Right renal pelvis (tissue), 4 donors: ENCODE measurements at places on chromosomes 12 and 14. TPM values are rescaled to one million over a fixed set of nuclear protein-coding genes. Genes with fewer than 3 reads are reported as not detected.

DNA sequence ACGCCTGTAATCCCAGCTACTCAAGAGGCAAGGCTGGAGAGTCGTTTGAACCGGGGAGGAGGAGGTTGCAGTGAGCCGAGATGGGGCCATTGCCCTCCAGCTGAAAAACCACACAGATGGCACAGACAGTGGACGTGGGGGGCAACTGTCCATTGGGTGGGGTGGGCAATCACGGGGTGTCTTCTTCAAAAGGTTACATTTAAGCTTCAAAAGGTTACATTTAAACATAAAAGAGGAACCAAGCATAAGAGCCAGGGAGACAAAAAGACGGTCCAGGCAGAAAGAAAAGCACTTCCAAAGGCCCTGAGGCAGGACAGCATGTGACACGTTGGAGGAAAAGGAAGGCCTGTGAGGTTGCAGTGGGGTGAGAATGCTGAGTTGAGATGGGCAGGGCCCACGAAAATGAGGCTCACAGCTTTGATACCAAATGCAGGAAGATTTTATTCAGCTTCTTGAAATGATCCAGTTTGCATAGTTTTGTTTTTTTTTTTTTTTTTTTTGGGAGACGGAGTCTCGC, 10.7 kb downstream of the SCARB1 start:
- DNase-seq, result no peak

GRCh38 chr12:6104027-6104426, 20.4 kb downstream of the VWF start:
- DNase-seq, result no peak

DNA sequence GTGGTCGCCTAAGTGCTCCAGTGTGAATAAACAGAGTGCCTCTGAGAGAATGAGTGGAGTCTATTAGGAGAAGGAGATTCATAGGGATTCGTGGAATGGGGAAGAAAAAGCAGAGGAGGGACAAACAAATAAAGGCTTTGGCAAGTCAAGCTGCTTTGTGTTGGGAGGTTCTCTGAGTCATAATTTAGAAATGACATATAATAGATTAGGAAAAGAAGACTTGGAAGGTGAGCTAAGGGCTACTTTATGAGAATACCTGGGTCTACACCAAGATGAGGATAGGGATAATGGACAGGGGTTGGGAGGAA, 6.4 kb upstream of the NTN4 start:
- DNase-seq, result no peak

DNA sequence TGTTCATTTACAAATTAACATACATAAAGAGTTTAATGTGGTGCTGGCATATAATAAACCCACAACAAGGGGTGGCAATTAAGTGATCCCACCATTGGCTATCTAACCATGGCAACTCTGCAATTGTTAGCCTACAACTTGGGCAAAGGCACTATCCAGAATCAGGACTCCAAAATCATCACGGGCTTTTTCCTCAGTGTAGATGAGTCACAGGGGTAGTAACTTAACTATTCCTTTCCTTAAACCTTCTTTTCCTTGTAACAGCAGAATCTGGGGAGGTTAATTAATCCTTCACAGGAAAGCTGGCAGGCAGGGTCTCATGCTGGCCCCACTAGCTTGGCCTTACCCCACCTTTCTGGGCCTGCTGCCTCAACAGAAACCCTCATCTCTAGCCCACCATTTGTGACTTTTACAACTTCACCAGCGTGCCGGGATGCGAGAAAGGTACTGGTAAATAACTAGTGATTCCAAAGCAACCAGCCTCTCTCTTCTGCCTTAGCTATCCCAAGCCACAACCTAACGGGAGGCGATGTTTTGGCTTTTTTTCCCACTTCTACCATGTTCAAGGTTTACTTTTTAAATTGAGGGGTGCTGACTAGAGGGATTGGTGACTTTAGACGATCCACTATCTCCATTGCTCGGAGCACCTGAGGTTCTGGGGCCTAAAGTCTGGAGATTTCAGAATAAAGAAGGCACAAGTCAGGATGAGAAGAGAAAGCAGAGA, 744 bp downstream of the ATP5MC2 start:
- no peak for DNase-seq

ZNF385A gene
- polyA plus RNA-seq, result 11.7 TPM

PIANP gene
- polyA plus RNA-seq, result 11.3 TPM
